ENCODE measurements at places on chromosomes 5 and 9.

DNA sequence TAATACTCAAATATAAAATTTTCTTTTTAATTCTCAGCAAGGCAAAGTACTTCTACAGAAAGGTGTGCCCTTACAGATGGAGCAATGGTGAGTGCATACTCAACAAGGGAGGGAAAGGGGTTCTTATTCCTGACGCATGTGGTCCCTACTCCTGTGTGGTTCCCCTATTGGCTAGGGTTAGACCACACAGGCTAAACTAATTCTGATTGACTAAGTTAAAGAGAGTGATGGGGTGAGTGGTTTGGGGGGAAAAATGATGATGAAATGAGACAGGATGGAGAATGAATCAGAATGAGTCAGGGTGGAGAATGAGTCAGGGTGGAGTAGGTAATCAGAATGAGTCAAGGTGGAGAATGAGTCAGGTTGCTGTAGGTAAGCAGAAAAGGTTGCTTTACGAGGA is 22.9 kb upstream of the HMGCS1 start:
- DNase-seq = no peak

- DNase-seq = no peak
Observed at GRCh38 chr5:67793418-67793817, 422.1 kb upstream of the PIK3R1 start.

- no peak for DNase-seq
Observed at GRCh38 chr5:132389585-132390286, 20.2 kb downstream of the SLC22A5 start.

DNA sequence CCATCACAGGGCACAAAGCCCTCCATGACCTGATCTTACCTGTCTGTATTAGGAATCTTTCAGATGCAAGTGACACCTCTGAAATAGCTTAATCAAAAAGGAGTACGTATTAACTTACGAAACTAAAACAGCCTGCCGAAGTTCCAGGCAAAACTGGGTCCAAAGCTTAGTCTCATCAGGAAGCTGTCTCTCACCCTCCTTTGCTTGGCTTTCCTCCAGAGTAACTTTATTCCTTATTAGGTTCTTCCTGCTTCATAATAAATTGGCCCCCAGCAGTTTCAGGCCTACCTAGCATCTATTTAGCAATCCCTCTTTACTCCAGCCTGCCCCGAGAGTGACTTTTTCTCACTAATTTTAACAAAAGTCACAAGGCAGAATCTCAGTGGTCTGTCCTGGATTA is 58.4 kb upstream of the STK32A start:
- DNase-seq = no peak

GRCh38 chr5:75364571-75365280 is 27.7 kb downstream of the HMGCR start:
- DNase-seq = no peak

- no peak for DNase-seq
Observed at GRCh38 chr5:175820230-175820629, 51.1 kb upstream of the CPLX2 start.

DNA sequence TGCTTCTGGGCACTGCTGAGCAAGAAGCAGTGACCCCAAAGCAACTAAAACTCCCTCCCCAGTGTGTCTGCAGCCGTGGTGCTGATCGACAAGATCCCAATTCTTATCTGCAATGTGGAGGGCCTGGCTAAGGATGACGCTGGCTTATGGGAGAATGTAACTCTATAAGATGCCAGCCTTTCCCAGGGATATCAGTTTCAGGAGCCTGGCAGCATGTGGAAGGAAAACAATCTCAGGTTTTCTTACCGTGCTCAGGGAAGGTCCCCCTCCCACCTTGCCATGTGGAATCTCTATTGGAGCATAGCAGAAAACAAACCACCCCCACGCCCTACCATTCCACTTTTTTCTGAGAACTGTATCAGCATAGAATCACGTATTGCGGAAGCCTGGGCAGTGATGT is 87.7 kb upstream of the PTPN3 start:
- no peak for DNase-seq

DNA sequence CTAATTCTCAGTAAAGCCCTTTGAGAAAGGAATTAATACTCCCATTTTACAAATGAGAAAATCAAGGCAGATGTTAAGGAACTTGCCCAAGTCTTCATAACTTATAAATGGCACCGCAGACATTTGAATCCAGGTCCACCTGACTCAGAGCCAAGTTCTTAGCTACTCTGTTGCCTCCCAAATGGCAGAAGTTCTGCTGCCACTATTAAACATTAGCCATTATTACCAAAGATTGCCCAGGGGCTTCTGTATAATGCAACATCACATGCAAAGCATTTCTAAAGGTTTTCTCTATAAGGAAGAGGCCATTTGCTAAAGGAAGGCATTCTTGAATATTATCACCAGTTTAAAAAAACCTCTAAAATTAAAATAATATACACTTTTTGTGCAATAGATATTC is 28.3 kb downstream of the TPD52L3 start:
- DNase-seq = no peak

DNA sequence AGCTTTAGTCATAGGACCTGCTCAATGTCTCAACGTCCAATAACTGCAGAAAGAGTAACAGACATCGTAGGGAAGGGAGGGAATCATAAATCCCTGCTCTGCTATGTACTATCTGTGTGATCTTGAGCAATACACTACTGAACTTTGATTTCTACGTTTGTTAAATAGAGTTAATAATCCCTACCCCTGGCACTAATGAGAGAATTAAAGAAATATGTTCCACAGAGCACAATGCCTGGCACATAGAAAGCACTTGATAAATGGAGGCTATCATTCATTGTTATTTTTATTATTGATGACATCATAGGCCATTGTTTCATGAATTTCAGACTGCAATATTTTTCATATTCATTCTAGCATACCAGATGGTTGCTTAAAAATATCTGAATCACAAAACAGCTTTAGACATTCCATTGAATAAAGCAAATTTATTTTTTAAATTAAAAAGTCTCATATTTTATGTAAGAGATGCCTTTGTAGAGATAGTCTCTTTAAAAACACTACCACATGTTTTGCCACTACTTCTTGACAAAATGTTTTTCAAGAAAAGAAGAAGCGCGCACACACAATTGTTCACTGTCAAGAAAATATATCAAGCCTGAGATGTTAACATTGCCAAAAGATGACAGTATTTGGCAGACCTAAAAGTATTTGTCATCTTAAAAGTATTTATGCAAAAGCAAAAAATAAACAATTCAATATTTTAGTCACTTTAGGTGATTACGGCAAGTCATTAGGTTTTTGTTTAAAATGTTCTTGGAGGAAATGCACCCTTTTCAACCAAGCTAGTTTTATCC is 108.5 kb downstream of the EBF1 start:
- DNase-seq = no peak
